ENCODE measurements at places on chromosomes 13 and 19.

DNA sequence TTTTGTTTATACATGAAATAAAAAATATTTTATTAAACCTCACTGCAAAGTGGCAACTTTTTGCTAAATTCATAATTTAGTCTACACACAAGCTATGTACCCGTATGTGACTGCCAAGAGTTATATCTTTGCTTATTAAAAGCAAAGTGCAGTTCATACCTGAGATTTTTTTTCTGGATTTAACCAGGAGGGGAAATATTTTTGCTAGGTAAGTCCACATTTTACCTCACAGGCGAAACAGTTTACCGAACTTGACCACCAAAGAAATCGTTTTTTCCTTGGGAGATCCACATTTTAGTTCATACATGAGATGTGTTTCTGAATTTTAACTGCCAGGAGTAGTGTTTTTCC, 12.2 kb upstream of the JSRP1 start:
- no peak for DNase-seq

- DNase-seq = no peak
Measured at GRCh38 chr19:47512183-47512947, 2.5 kb downstream of the NAPA start.

GRCh38 chr13:106129993-106130392, 405.5 kb downstream of the EFNB2 start:
- no peak for DNase-seq

GRCh38 chr13:94217370-94217769, 262.1 kb downstream of the DCT start:
- no peak for DNase-seq

- DNase-seq = peak; percentile 88
Measured at GRCh38 chr13:21476893-21477472, 17.9 kb upstream of the ZDHHC20 start.

Measured in Right ventricle myocardium superior (tissue), 1 donor.